Activated CD8-positive, alpha-beta T cell treated with anti-CD3 and anti-CD28 coated beads, Interleukin-2, amount 10 ng/mL, durations not matched to agents 7 days and 5 days (primary cell): ENCODE measurements at places on chromosomes 6 and 20. TPM values are rescaled to one million over a fixed set of nuclear protein-coding genes. Genes with fewer than 3 reads are reported as not detected.

GRCh38 chr6:1393641-1394283 lies 4.4 kb downstream of the FOXF2 start:
- peaks cover under 1% of the 10 kb centered on the region for H3K36me3 ChIP-seq
- H3K4me1 ChIP-seq = peaks cover 12% of the 10 kb centered on the region
- H3K27me3 ChIP-seq = peaks cover 72% of the 10 kb centered on the region
- H3K27ac ChIP-seq = no peak overlapping the region

DNA sequence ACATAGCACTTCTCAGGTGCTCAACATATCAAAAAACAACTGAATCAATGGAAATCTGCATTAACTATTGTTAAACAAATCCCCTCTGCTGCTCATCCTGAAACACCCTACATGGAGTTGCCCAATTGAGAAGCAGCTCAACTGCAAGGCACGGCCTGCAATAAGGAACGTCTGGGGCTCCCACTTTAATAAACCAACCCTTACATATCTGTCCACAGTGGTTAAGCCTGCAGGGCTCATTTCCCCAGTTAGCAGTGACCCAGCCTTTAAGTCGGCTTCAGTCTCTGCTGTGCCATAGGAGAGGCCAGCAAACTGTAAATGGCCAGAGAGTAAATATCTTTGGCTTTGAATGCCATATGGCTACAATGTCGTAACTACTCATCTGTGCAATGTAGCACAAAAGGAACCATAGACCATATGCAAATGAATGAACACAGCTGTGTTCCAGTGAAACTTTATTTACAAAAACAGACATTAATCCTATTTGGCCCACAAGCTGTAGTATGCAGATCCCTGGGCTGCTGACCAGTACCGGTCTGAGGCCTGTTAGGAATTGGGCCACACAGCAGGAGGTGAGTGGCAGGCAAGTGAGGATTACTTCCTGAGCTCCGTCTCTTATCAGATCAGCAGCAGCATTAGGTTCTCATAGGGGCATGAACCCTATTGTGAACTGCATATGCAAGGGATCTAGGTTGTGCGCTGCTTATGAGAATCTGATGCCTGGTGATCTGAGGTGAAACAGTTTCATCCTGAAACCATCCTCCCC lies 522.7 kb upstream of the CDH4 start:
- no peak overlapping the region for H3K27ac ChIP-seq
- no peak for DNase-seq
- H3K4me3 ChIP-seq = no peak overlapping the region
- no peaks in the 10 kb centered on the region for H3K4me1 ChIP-seq

- no peak overlapping the region for H3K4me3 ChIP-seq
- DNase-seq = no peak
- no peaks in the 10 kb centered on the region for H3K27me3 ChIP-seq
- H3K27ac ChIP-seq = no peak overlapping the region
Measured at GRCh38 chr20:23856226-23856625, 23.3 kb downstream of the CST5 start.

- no peak for DNase-seq
- H3K27ac ChIP-seq = no peak overlapping the region
- no peaks in the 10 kb centered on the region for H3K36me3 ChIP-seq
- H3K27me3 ChIP-seq = no peaks in the 10 kb centered on the region
- H3K4me3 ChIP-seq = no peak overlapping the region
Measured at GRCh38 chr6:73969971-73970970, 274.3 kb downstream of the CD109 start.

DNA sequence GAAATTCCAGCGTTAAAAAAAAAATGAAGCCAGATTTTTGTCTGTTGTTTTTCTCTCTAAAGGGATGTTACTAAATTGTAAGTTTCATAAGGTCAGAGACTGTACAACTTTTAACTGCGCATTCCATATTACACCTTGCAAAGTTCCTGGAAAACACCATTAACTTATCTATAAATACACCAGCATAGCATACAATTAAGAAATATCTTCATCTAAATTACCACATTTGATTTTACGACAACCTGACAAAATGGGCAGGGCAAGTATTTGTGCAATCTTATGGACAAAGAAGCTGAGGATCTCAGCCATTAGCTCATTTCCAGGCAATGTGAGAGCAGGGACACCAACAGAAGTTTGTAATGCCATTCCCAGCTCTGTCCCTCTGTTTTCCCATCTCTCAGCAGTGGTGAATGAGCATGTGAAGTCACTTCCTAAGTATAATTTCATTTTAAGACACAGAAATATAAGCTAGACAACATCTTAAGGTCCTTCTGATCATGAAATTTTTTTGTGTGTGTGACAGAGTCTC lies 12.9 kb upstream of the GCM1 start:
- no peak overlapping the region for H3K27ac ChIP-seq
- no peak overlapping the region for H3K4me3 ChIP-seq
- no peaks in the 10 kb centered on the region for H3K36me3 ChIP-seq
- H3K4me1 ChIP-seq = peaks cover 7% of the 10 kb centered on the region
- no peaks in the 10 kb centered on the region for H3K27me3 ChIP-seq

DNA sequence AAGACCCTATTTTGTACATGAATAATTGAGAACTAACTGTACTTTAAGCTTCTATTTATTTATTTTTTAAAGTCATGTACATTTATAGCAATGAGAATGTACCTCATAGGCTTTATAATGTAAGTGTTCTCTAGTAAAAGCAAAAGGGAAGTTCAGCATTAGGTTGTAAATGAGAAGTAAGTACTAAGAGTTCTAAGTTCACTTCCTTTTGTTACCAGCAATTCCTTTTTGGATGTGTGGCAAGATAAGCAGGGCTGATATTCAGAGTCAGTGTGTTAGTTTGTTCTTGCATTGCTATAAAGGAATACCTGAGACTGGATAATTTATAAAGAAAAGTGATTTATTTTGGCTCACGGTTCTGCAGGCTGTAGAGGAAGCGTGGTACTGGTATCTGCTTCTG lies 54.0 kb upstream of the CCN2 start:
- H3K27ac ChIP-seq = no peak overlapping the region
- DNase-seq = no peak
- H3K4me3 ChIP-seq = no peak overlapping the region
- no peaks in the 10 kb centered on the region for H3K27me3 ChIP-seq
- H3K4me1 ChIP-seq = no peaks in the 10 kb centered on the region

- H3K27me3 ChIP-seq = peaks cover 12% of the 10 kb centered on the region
- H3K36me3 ChIP-seq = peaks cover 22% of the 10 kb centered on the region
- DNase-seq = peak; percentile 52
- peaks cover 43% of the 10 kb centered on the region for H3K4me1 ChIP-seq
- H3K27ac ChIP-seq = peak overlapping the region; percentile 84
- peak overlapping the region; percentile 91 for H3K4me3 ChIP-seq
Measured at GRCh38 chr6:42452171-42453030, 675 bp upstream of the TRERF1 start.

DNA sequence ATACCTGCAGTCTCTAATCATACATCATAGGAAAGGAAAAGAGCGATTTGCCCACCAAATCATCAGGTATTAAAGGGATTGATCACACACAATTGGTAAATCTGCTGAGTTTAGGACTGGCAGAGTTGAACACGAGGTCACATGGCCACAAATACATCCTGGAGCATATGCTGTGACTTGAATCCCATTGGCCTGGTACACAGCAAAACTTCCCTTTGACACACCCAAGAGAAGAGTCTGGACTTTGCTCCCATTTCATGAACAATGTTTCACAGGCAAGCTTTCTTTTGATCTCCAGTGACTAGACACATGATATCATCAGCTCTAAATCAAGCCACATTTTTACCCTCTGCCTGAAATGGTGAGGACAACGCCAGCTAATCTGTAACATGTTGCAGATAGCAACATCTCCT lies 117.9 kb downstream of the ISM1 start:
- H3K27me3 ChIP-seq = no peaks in the 10 kb centered on the region
- H3K4me3 ChIP-seq = no peak overlapping the region
- H3K36me3 ChIP-seq = no peaks in the 10 kb centered on the region
- H3K27ac ChIP-seq = no peak overlapping the region
- DNase-seq = no peak
- H3K4me1 ChIP-seq = peaks cover 9% of the 10 kb centered on the region

GRCh38 chr6:44679438-44680201 lies 292.1 kb downstream of the CDC5L start:
- no peak overlapping the region for H3K27ac ChIP-seq
- peak; percentile 10 for DNase-seq

DNA sequence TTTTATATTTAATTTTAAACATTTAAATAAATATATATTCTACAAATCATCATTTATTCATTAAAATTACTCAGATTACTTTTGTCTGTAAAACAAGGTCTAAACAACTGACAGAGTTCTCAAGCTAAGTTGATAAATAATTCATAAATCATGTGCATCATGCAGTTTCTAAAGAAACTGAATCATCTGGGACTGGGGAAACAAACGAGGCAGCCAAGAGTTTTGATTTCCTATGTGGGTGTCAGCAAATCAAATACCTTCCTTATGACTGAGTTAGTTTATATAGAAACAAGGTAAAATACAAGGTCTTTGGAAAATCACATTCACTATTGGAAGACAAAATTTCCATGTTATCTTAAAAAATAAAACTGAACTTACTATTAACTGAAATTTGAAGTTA lies 149.9 kb upstream of the BEND6 start:
- no peak overlapping the region for H3K27ac ChIP-seq
- no peak overlapping the region for H3K4me3 ChIP-seq
- H3K4me1 ChIP-seq = no peaks in the 10 kb centered on the region
- H3K27me3 ChIP-seq = no peaks in the 10 kb centered on the region

The MAFB gene
- 0.08 TPM for total RNA-seq

GRCh38 chr6:39432330-39433025 lies 110.0 kb upstream of the KCNK16 start:
- H3K4me1 ChIP-seq = peaks cover 7% of the 10 kb centered on the region
- no peak overlapping the region for H3K27ac ChIP-seq
- peaks cover 4% of the 10 kb centered on the region for H3K27me3 ChIP-seq
- no peaks in the 10 kb centered on the region for H3K36me3 ChIP-seq
- no peak for DNase-seq

DNA sequence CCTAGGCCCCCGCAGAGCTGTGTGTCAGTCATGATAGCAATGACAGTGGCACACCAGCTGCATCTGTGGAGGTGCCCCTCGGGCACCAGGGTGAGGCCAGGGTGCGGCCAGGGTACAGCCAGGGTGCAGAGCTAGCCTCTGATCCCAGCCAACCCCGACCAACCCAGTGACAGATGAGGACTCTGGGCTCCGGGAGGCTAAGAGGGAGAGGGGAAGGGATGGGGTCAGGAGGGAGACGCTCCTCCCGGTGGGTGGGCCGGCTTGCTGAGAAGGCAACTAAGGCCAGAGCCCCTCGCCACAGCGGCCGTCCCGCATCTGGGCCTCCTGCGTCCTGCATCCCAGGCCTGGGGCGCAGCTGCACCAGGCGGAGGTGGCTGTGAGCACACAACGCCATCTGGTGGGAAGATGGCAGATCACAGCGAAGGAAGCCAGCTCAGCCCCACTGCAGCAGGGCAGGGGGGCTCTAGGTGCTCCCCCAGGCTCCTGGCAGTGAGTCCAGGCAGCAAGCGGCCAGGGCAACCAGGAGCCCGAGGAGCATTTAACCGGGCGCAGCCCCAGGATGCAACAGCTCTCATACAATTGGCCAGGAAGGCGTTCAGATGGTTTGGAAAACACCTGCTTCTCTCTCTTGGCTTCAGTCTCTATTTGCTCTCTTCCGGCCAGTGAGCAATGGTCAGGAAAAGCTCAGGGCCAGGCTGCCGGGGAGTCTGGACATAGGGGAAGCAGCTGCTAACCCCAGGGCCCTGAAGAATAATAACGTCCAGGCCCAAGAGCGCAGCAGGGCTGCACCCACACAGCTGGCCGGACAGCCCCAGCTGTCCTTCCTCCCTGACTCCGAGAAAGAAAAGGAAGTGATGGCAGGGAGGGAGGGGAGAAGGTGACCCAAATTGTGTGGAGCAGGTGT lies 169.4 kb downstream of the TAF4 start:
- no peaks in the 10 kb centered on the region for H3K27me3 ChIP-seq
- no peaks in the 10 kb centered on the region for H3K4me1 ChIP-seq
- no peak overlapping the region for H3K4me3 ChIP-seq
- H3K36me3 ChIP-seq = no peaks in the 10 kb centered on the region
- DNase-seq = peak; percentile 35
- no peak overlapping the region for H3K27ac ChIP-seq
